ENCODE measurements at places on chromosomes 13 and 19.

- no peak for DNase-seq
- H3K4me1 ChIP-seq, result peaks cover 20% of the 10 kb centered on the region
- H3K27me3 ChIP-seq, result peaks cover 2% of the 10 kb centered on the region
- peaks cover 5% of the 10 kb centered on the region for H3K36me3 ChIP-seq
- H3K27ac ChIP-seq, result no peak overlapping the region
Observed at GRCh38 chr19:37928527-37929286, 21.7 kb downstream of the SIPA1L3 start.

- no peak overlapping the region for H3K4me3 ChIP-seq
- peaks cover 4% of the 10 kb centered on the region for H3K27me3 ChIP-seq
- H3K36me3 ChIP-seq, result no peaks in the 10 kb centered on the region
- DNase-seq, result no peak
- peaks cover 3% of the 10 kb centered on the region for H3K4me1 ChIP-seq
Observed at GRCh38 chr13:110529522-110530311, 31.8 kb downstream of the RAB20 start.

DNA sequence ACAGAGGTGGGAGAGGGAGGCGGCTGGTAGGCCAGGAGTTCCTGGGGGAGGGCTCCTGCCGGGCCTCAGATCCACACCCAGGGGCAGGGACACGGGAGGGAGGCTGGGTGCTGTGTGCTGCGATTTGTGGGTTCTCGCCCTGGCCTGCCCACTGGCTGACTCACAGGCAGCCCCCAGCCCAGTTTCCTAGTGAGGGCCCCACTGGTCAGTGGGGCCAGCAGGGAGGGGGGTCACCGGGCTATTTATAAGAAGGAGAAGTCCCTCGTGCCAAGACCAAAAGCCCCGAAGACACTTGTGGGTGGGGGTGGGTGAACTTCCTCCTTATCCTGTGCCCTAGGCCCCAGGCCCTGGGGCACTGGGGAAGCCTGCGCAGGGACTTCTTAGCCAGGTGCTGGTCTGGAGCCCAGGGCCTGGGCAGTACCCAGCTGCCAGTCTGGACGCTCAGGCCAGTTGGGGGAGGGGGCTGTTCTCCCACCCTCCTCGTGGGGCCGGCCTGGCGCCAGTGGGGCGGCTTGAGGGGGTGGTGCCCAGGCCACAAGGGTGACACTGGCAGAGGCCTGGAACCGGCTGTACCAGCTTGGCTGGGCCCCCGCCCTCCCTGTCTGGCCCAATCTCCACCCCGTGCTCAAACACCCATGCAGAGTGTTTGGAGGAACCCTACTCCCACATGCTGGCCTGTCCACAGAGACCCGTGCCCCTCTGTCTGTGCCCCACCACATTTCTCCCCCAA lies 5.0 kb upstream of the JUNB start:
- peaks cover 27% of the 10 kb centered on the region for H3K4me1 ChIP-seq
- H3K36me3 ChIP-seq, result no peaks in the 10 kb centered on the region
- peaks cover 24% of the 10 kb centered on the region for H3K27me3 ChIP-seq
- no peak overlapping the region for H3K4me3 ChIP-seq
- H3K27ac ChIP-seq, result no peak overlapping the region
- no peak for DNase-seq

- no peaks in the 10 kb centered on the region for H3K36me3 ChIP-seq
- H3K4me3 ChIP-seq, result no peak overlapping the region
- no peak for DNase-seq
- no peak overlapping the region for H3K27ac ChIP-seq
Observed at GRCh38 chr13:106072014-106072413, 463.4 kb downstream of the EFNB2 start.
